Epithelial cell of prostate (primary cell): ENCODE measurements at places on chromosomes 1 and 21.
A peak's percentile ranks its signal among the peaks of the same experiment; 100 is the strongest.

GRCh38 chr1:22702296-22703085 lies 8.1 kb upstream of the EPHB2 start:
- no peak for DNase-seq

- DNase-seq = no peak
Observed at GRCh38 chr1:14020006-14020405, 320.0 kb downstream of the PRDM2 start.

DNA sequence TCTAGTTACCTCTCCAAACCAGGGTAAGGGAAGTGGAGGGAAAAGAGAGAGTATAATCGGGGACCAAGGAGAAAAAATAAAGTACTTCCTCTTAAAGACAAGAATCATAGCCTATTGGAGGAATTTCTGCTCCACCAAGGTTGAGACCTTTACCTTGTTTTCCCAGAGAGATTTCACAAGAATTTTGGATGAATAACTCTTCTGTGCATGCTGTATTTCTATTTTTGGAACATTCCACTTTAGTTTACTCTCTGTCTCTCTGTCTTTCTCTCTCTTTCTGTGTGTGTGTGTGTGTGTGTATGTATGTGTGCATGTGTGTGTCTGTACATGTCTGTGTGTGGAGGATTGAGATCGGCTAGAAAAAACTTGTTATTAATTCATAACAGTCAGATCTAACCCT lies 318.4 kb upstream of the RGS18 start:
- DNase-seq = no peak

DNA sequence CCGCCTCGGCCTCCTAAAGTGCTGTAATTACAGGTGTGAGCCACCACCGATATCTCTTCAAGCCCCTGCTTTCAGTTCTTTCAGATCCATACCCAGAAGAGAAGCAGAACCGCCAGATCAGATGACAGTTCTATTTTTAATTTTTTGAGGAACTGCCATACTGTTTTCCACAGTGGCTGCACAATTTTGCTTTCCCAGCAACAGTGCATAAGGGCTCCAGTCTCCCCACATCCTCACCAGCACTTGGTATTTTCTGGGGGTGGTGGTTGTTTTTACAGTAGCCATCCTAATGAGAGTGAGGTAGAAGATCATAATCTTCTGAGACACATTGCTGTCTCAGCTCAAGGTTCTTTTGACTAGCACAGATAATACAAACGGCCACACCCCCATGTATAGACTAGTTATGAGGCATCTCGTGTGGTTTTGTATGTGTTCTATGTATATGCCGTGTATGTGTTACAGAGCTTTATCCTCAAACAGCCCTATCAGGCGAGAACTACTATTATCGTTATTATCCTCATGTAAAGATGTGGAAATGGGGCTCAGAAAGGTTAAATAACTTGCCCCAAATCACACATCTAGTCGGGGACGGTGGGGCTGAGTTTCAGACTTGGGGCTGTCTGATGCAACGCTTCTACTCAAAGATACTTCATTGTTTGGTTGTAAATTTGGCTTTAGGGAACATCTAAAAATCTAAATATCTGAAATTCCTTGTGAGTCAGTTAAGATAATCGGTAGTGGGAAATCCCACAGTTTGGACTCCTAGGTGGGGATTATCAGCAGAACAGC lies 12.0 kb downstream of the FHAD1 start:
- DNase-seq = no peak

- DNase-seq = no peak
Observed at GRCh38 chr1:29436181-29436785, 200.0 kb downstream of the PTPRU start.

- no peak for DNase-seq
Observed at GRCh38 chr1:32925403-32926162, 24.4 kb upstream of the TMEM54 start.

DNA sequence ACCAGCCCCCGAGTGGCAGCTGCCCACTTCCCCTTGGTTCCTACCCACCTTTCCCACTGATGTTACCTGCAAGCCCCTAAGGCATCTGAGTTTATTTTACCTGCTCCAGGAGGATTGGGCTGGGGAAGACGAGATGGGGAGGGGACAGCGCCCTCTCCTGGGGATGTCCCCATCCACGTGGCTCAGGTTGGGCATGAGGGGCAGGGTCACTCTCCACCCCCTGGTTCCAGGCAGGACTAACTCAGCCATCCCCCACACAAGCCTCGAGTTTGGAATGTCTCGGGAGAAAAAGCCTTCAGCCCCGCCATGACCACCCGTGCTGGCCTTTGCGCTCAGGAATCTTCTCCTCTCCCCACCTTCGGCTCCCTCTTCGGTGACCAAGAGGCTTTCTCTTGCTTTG lies 90.0 kb downstream of the ARHGEF10L start:
- no peak for DNase-seq

DNA sequence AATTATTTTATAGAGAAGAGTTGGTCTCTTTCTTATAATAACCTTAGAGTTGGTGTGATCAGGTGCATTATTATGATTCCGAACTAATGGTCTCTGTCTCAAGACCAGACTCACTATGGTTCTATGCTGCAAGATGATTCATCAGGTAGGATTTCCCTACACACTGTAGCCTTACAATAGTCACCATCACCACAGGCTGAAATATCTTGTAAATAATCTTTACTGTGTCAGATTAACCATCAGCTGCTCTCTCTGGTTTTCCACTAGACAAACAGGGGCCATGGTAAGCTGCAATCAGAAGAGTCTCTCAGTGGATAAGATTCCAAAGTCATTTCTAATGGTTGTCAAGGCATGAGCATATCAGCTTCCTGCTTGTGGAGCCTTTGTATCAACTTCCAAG lies 4.4 kb upstream of the GBP4 start:
- DNase-seq = no peak

DNA sequence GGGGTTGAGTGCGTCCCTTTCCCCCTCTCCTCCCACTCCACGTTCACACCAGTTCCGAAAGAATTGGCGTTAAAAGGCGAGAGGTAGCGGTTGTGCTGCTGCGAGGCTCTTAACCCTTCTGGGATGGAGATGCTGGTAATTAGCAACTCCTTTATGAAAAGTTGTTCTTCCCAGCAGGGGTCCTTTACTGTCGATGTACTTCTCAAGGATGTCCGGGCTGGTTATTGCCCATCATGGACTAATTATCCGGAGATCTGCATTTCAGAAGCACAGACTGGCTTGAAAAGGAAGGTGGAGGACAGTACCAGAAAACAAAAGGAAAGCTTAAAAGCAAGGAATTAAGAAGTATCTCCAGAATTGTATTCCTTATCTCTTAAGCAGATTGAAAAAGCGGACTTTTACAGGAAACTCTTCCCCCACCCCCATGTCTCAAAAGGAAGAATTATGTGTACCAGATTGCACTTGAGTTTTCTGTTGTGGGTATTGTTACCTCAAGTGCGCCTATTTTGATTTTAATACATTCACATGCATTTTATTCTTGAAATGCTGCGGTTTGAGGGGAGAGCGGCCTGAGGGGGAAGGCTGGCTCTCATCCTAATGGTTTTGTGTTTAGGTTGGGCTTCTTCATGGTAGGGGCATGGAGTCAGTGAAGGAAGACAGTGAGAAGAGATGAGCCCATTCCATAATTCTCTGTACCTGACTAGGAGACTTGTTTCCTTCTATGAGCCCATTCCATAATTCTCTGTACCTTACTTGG lies 1.5 kb downstream of the AK4 start:
- DNase-seq = no peak

DNA sequence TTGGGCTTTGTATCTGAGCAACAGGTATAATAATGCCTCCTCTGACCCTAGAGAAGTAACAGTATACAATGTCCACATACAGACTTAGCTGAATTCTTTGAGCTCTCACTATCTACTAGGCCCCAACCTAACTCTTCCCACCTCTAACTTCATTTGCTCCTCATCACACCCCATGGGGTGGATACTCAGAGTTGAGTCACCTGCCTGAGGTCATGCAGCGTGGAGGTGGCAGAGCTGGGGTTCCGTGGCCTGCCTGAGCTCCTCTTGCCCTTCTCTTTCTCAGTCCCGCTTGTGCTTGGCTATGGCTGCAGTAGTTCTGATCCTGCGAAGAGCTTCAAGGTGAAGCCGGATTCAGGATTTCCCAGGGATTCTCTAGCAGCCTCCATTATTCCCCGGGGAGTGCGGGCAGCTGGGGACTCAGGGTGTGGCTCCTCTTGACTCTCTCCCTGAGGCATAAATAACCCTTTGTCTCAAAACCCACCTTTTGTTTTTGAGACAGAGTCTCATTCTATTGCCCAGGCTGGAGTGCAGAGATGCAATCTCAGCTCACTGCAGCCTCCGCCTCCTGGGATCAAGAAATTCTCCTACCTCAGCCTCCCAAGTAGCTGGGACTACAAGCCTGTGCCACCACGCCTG lies 29.9 kb upstream of the ACTL8 start:
- no peak for DNase-seq

- peak; percentile 93 for DNase-seq
Observed at GRCh38 chr21:41932191-41932575, 21.6 kb downstream of the C2CD2 start.

- no peak for DNase-seq
Observed at GRCh38 chr1:234889643-234890042, 239.0 kb downstream of the TOMM20 start.

DNA sequence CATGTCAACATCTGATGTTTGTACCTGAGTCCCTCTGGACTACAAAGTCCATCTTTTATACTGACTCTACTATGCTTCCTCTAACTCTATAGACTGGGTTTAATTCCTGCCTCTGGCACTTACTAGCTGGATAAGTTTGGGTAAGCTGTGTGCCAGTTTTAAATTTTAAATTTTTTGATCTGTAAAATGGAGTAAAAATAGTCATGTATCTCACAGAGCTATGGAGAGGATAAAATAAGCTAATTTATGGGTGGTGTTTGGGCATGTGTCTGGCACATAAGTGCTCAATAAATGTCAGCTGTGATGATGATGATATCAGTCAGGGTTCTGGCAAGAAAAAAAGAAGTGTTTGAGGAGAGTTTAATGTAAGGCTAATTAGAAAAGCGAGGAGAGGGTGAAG lies 139.2 kb upstream of the C1orf21 start:
- no peak for DNase-seq

DNA sequence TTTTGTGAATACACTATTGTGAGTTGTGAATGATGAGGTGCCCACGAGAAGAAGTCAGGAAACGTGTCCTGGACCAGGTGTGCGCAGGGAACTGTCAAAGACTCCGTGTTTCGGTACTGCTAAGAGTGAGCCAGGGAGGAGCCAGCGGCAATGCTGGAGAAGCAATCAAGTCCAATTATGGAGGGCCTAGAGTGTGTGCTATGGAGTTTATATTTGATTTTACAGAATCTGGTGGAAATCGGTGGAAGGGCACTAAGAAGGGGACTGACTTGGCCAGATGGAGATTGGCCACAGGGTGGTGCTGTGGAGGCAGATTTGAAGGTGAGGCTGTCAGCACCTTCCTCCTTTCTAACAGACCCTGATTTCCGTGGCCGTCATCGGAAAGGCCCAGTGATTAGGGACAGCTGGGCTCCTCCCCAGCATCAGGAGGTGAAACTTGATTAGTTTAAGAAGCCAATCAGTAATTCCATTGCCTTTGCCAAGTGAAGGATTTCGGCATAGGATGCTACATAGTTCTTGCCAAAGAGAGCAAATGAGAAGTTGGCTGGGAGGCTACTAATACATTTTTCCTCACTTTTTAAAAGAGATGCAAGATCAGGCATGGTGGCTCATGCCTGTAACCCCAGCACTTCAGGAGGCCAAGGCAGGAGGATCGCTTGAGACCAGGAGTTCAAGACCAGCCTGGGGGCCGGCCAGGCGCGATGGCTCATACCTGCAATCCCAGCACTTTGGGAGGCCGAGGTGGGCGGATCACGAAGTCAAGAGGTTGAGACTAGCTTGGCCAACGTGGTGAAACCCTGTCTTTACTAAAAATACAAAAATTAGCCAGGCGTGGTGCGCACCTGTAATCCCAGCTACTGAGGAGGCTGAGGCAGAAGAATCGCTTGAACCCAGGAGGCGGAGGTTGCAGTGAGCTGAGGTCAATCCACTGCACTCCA lies 7.0 kb downstream of the PTCH2 start:
- DNase-seq = no peak

DNA sequence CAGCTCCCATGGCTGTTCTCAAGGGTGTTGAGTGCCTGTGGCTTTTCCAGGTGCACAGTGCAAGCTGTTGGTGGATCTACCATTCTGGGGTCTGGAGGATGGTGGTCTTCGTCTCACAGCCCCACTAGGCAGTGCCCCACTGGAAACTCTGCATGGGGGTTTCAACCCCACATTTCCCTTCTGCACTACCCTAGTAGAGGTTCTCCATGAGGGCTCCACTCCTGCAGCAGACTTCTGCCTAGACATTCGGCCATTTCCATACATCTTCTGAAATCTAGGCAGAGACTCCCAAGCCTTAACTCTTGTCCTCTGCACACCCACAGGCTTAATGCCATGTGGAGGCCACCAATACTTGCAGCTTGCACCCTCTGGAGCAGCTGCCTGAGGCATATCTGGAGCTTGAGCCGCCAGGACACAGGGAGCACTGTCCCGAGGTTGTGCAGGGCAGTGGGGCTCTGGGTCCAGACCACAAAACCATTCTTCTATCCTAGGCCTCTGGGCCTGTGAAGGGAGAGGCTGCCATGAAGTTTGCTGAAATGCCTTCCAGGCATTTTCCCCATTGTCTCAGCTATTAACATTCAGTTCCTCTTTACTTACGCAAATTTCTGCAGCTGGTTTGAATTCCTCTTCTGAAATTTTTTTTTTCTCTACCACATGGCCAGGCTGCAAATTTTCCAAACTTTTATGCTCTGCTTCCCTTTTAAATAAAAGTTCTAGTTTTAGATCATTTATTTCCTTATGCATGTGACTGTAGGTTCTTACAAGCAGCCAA lies 8.8 kb upstream of the CAPN8 start:
- no peak for DNase-seq

DNA sequence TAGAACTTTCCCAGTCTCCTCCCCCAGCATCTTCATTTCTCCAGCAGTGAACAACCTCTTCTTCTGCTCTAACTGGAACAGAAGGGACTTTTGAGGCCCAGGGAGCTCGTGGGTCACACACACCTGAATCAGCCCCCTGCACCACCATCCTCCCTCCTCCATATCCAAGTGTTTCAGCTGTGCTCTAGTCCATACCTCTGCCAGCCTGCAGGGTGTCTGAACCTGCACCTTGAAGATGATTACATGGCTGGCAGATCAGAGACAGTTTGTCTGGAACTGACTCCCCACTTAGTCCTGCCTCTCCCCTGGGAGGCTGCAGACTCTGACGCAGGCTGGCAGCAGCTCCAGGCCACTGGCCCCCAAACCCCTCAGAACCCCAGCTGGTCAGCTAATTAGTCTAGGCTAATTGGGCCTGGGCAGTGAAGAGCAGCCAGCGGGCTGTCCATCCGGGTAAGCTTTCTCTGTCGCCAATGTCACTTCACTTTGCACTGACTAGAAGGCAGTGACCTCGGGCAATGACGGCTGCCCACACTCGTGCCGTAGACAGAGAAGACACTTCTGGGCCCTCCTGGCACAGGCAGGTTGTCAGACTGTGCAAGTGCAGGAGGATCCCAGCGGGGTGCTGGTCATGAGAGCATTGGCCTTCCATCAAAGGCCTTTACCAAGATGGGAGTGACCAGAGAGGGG lies 12.2 kb downstream of the CAMK1G start:
- DNase-seq = no peak

- no peak for DNase-seq
Observed at GRCh38 chr1:108584428-108584856, 24.5 kb downstream of the EEIG2 start.
